Right kidney (tissue), 9 donors: ENCODE measurements at places on chromosomes 3 and 15.

- no peak for DNase-seq
These were observed 506.1 kb upstream of the PROK2 start for GRCh38 chr3:72290859-72291638.

DNA sequence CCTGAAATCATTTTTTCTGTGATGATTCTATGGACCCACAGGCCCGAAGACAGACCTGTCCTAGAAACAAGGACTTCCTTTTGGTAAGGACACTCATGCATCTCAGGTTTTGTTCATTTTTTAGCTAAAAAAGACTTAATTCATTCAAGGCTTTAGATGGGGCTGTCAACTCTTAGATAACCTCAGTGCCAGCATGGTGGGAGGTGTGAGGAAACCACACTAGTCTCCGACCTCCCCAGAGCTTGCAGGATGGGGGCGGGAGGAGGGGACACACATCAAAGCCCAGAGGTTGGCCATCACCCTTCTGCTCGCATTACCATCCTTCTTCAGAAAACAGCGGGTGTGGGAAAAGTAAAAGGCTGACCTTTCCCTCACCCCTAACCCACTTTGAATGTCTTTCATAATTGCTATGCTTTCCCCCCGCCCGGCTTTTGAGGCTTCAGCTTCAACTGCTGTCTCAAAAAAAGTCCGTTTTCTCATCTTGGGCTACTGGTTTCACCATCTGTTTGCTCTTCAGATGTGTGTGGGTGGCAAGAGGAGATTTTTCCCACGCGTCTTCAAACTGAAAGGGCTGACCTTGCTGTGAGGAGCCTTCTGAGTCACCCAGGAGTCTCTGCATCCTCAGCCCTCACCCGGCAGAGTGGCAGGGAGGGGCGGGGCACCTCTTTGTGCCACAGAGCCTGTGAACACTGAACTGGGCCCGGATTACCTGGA lies 27.6 kb upstream of the CXCR6 start:
- DNase-seq = no peak

DNA sequence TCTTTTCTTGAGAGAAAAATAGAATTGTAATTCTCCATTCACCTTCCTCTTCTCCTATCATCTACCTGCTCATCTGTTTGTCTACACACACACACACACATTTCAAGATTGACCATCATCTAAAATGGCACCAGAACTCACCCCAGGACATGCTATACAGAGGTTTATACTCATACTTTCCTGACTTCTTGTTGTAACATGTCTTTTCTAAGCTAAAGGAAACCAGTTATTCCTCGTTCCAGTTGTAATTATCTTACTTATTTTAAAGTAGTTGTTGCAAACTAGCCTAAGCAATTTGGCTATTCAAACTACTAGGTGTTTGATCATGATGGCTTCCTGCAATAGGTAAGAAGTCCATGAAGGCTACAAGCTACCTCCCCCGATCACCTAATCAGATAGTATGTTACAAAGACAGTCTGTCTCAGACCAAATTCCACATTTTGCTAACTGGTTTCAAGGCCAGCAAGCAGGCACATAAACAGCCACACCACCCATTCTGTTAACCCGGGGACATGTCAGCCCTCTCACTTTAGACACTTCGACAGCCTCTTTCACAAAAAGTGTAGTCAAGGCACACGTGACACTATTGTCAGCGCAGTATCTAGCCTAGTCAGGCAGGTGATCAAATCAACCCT lies 189.7 kb downstream of the SHQ1 start:
- DNase-seq = no peak

- DNase-seq = no peak
These were observed 19.2 kb upstream of the SMAD6 start for GRCh38 chr15:66682865-66683264.

GRCh38 chr3:157327018-157327417 lies 109.6 kb upstream of the PTX3 start:
- DNase-seq = no peak

DNA sequence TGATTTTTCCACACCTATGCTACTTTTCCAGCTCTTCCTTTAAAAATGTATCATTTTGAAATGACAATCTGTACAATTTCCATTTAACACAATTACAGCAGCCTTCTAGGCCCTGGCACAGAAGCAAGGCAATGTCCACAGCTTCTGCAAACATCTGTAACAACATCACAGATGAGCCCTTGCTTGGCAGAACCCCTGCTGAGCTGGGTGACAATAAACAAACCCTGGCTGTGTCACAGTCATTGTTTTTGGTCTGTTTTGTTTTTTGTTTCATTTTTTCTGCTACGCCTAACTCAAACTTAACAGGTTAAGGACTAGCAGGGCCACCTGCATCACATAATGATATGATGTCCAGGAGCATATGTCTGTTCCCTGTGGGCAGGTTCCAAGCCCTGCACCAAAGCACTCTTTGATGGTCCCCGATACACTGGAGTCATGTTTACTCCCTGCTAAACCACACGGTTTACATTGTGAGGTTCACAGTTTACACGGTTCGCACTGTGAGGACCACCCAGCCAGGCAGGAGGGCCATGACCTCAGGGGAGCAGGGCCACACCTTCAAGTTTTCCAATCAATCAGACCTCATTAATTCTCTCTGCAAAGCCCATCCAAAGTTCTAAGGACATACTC lies 186.8 kb upstream of the CHRNA7 start:
- no peak for DNase-seq

DNA sequence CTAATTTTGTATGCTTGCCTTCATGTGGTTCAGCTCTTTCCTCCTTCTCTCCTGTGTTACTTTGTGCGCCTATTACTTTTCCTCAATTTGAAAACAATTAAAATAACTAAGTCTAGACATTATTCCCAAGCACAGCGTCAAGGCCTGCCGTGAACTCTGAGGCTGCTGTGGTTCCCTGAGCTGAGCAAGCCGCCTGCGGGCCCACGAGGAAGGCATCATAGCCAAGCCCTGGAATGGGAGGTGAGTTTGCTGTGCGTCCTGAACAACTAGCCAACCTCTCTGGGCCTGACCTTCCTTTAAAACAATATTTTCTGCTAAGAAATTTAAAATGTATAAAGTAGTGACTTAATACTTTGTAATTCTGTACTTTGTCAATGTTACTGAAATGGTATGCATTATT lies 327.2 kb downstream of the OCA2 start:
- DNase-seq = no peak

DNA sequence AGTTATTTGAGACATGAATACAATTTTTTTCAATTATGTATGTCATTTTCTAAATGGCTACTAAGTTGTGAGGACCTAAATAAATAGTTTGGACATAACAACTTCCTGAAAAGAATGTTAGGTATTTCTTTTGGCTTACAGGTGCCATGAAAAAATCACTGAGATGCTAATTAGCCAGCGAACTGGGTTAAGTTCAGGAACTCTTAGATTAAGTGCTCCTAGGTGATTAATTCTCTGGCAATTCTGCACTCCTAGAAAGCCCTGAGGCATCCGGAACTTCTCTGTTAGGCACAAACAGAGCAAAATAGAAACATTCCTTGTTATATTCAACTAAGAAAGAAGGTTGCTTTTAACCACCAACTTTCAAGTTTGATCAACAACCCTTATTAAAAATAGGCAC lies 192.3 kb downstream of the STAG1 start:
- DNase-seq = no peak

GRCh38 chr3:125280668-125281361 lies 68.3 kb upstream of the SLC12A8 start:
- DNase-seq = no peak

- no peak for DNase-seq
These were observed 88.9 kb downstream of the PTPRG start for GRCh38 chr3:61650276-61650675.

DNA sequence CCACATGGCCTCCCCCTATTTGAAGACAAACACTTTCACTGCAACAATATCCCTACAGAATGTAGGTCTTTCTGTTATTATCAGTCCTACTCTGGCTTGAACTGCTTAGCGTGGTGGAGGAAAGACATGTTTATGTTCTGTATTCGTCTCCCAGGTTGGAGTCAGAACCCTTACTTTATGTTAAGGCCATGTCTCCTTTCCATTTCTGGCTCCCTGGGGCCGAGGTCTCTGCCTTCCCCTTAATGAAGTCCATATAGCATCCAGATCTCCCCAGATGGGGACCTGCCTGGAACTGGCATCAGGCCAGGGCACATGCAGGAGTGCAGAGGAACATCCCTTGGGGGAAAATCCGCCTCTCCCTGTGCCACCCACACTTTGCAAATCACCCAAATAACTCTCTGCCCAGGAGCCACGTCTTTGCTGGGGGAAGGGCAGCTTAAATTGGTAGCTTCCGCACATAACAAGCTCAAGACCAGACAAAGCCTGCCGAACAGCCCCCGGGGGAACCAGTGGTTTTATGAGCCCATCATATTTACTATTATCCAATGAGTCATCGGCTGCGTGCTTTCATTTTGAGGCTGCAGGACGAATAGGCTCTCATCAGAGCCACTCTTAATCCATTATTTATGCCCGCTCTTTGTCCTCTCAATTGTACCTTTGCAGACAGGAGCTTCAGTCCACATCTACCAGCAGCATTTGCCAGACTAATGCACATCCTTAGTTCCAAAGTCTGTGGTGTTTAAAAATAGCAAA lies 237.0 kb downstream of the UACA start:
- no peak for DNase-seq

DNA sequence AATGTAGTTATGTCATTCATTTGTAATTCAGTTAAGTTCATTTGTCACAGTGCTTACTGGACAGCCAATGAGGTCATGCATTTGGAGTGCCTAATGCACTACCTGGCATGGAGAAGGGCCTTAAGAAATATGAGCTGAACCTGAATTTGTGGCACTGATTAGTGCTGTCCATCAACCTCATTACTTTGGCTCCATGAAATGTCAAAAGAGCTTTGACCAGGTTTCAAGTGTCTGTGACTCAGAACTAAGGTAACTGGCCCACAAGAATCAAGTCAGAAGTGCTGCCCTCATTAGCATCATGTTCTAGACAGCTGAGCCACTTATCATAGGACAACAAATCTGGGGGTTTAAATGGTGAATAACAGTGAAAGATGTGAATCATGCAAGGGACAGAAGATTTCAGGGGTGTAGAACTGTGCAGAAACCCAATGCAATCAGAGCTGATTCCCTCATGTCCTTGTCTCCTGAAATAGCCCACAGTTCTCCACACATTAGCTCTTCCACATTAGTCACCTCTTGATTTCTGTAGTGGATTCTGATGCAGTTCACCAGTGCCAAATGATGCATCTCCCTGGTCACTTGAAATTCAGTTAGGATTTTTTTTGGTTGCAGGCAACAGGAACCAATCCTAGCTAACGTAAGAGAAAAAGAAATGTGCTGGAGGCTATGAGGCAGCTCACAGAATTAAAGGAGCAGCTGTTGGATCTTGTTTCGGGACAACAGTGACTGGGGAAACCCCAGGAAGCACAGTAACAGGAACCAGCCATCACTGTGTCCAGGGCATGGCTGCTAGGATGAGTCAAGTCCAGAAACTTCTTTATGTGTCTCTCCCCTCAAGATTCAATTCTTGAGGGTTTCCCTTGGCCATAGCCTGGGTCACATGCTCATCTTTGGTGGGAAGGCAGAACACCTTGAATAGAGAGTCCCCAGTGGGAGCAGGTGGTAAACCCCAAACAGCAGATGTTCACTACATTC lies 38.7 kb downstream of the CHST2 start:
- DNase-seq = no peak

GRCh38 chr3:38001456-38002081 lies 11.0 kb downstream of the VILL start:
- DNase-seq = peak; percentile 2
